Bronchial epithelial cell (primary cell): ENCODE measurements at places on chromosomes 6 and 20. TPM values are rescaled to one million over a fixed set of nuclear protein-coding genes. Genes with fewer than 3 reads are reported as not detected.

The SPATA25 gene
- 0.53 and 0.90 TPM in 2 replicates for total RNA-seq

The MRPS18A gene
- total RNA-seq = 79.5 and 94.3 TPM in 2 replicates

The VAPB gene
- total RNA-seq = 12.9 and 16.3 TPM in 2 replicates

The DEFB124 gene
- total RNA-seq = not detected in 2 replicates

The STXBP5 gene
- total RNA-seq = 19.2 and 31.7 TPM in 2 replicates

The TCF21 gene
- total RNA-seq = 0.26 TPM in 1 of 2 replicates, not detected in the other

The NPBWR2 gene
- not detected in 2 replicates for total RNA-seq

The IRF4 gene
- total RNA-seq = not detected in 2 replicates

The PRR18 gene
- under 0.01 TPM in 2 replicates for total RNA-seq

The WFDC10A gene
- not detected in 2 replicates for total RNA-seq

The TSHZ2 gene
- total RNA-seq = 1.6 and 1.8 TPM in 2 replicates

The IL20RA gene
- total RNA-seq = 4.5 and 10.5 TPM in 2 replicates

The BPIFB2 gene
- not detected in 2 replicates for total RNA-seq

The DNMT3B gene
- total RNA-seq = 0.79 and 2.4 TPM in 2 replicates

The WFDC12 gene
- not detected in 2 replicates for total RNA-seq

The EEF1A2 gene
- 1.1 and 1.9 TPM in 2 replicates for total RNA-seq

The PHACTR3 gene
- 15.0 and 32.0 TPM in 2 replicates for total RNA-seq

The WFDC5 gene
- total RNA-seq = 0.79 and 4.1 TPM in 2 replicates

The SNPH gene
- 1.7 and 1.8 TPM in 2 replicates for total RNA-seq

The VGLL2 gene
- total RNA-seq = not detected in 2 replicates

The ADTRP gene
- 11.3 and 17.6 TPM in 2 replicates for total RNA-seq

The PAK5 gene
- not detected in 2 replicates for total RNA-seq

The ZBP1 gene
- total RNA-seq = not detected in 2 replicates

The SSTR4 gene
- total RNA-seq = not detected in 2 replicates

The TGM2 gene
- 0.51 and 5.5 TPM in 2 replicates for total RNA-seq

The MCM3 gene
- 11.6 and 23.4 TPM in 2 replicates for total RNA-seq

The TMEM244 gene
- not detected in 2 replicates for total RNA-seq

The PDE7B gene
- under 0.01 and 0.53 TPM in 2 replicates for total RNA-seq

The RIMS4 gene
- total RNA-seq = not detected in 2 replicates

The LY6G6C gene
- 0.38 TPM in 1 of 2 replicates, not detected in the other for total RNA-seq

The SLC22A1 gene
- total RNA-seq = under 0.01 and 1.3 TPM in 2 replicates

The CST9L gene
- total RNA-seq = not detected in 2 replicates

The TMEM14B gene
- total RNA-seq = 55.8 and 86.2 TPM in 2 replicates
